Dermis microvascular lymphatic vessel endothelial cell (primary cell): ENCODE measurements at places on chromosomes 6 and 20.

DNA sequence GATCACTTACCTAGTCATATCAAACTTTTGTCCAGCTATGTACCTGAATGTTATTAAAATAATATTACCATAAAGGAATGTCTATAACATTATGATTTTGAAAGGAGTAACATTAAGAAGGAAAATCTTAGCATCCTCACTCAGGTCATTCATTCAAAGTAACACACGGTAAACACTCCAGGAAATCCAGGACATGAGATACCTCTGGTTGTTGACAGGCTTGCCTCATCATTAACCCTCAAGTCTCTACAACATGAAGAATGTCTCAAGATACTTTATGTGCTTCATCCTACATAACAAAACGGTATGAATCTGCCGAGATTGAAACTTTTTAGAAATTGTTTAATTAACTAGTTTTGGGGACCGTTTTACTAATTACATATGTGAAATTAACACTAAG lies 690 bp upstream of the FILIP1 start:
- DNase-seq = no peak

GRCh38 chr6:28105245-28105639 lies 19.2 kb upstream of the ZSCAN16 start:
- no peak for DNase-seq

GRCh38 chr6:107184435-107184834 lies 69.1 kb upstream of the BEND3 start:
- no peak for DNase-seq

- DNase-seq = peak; percentile 3
Measured at GRCh38 chr6:140623498-140623897, 1249.0 kb upstream of the CITED2 start.

DNA sequence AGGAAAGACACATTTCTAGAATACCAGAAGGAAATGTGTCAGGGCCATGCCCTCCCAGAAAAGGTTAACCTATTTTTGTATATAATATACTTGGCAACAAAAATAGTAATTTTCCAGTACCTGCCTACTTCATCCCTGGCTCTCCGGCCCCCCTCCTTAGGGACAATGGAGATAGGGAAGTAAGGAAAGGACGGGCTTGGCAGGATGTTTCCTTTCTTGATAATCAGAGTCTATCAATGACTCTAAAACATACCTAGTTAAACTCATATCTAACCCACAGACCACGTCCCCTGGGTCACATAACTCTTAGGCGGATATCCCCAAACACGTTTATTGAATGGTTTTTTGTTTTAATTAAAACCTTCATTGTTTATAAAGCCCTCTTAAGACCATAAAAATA lies 11.8 kb downstream of the UQCC2 start:
- peak; percentile 15 for DNase-seq

- no peak for DNase-seq
Measured at GRCh38 chr6:43172104-43173007, 1.3 kb downstream of the SRF start.

DNA sequence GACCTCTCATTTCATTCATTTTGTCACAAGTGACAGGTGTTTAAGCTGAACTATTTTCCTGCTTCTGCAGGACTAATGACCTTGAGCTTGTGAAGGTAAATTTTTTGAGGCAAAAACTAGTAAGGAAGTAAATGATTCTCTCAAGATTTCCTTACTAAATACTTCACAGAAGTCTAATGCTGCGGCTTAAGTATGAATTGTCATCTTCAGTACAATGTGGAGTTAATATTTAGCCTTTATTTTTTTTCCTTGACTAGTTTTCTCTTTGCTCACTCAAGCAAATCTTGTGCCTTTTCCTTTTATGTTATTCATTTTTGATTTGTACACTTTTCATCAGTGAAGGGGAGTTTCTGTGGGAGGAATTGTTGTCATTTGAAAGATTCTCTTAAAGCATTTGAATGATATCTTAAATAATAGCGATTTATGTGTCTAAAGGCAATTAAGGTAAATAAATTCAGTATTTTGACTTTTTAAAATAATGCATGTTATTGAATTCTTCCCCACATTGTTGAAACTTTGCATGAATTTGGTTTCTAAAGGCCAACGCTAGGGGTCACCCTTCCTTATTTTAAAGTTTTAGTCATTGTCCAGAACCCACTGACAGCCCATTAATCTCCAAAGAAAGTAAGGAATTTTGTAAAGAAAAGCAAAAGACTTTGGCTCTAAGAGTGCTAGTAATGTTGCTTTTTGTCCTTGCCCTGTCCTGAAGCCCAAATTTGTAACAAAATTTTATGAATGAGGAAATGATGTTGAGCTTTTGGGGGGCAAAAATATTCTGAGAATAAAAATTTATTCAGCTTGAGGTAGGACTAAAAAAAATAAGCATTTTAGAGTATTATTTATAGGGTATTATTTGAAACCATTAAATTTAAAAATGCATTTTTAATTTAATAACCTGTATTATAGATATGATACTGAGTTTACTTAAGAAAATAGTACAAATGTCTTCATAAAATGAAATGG lies 157.4 kb upstream of the LAMA2 start:
- DNase-seq = peak; percentile 54

DNA sequence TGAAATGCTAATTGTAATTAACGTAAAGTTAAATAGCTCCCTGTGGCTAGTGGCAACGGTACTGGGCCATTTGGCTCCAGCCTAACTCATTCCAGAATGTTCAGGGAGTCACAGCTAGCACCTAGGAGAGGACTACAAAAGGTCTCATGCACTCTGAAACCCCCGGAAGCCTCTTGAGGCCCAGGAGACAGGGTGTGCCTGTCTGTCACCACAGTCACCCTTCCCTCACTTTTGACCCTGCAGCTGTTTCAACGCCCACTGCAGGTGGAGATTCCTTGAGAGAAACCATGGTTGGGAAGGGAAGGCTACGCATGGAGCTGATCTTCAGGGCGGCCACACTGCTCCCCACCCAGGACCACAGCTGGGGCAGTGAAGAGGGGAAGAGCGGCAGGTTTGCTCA lies 58.6 kb downstream of the SULF2 start:
- no peak for DNase-seq

GRCh38 chr20:31516651-31517050 lies 2.4 kb downstream of the HM13 start:
- no peak for DNase-seq
